ENCODE measurements at places on chromosomes 11 and 22.

DNA sequence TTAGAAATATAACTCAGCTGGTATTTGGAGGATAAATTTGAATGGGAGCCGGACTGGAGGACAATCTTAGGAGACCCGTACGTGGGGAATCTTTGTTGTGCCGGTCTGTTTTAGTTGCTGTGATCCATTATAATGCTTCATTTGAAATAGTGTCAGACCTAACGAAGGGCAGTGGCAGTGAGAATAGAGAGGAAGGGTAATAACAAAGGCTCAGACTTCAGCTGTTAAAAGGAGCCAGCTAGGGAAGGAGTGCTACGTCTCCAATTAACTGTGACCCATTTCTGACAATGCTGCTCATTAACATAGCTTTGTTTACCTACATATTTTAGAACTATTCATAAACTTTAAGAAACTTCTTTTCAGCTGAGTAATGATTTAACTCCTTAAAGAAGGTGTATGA, 246.9 kb downstream of the OPCML start:
- DNase-seq, result no peak

- DNase-seq, result no peak
These were observed 23.6 kb downstream of the DUSP8 start for GRCh38 chr11:1548221-1549070.

DNA sequence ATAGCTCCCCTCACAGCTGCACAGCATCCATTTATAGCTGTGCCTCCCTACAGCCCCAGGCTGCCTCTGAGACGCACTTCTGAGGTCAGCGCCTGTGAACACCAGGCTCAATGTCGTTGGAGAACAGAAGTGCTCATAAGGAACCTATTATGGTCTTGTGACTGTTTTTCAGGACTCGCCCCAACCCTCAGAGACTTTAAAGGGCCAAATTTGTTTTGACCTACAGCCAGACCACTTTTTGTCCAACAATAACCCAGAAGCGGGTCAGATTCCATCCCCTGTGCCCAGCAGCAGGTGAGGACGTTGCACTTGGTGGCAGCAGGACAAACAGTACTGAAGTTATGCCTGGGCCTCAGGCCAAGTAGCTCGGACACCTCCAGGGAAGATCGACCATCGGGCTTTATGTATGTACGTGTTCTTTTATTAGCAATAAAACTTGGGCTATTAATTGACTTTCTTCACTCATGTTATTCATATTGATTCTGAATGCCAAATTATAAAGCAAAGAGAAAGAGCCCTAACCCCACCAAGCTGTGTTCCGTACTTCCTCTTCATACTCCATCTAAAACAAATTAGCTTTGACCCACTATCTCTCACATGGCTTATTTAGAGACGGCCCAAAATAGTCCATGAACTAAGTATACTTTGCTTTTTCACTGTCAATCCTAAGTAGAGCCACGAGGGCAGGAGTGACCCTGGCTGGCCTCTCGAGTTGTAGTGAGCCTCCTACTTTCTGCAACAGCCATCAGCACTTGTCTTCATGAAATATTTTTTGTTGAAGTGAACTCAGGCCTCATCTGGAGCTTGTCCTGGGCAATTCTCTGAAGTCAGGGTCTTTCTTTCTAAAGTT, 92.3 kb upstream of the PAX6 start:
- DNase-seq, result no peak

DNA sequence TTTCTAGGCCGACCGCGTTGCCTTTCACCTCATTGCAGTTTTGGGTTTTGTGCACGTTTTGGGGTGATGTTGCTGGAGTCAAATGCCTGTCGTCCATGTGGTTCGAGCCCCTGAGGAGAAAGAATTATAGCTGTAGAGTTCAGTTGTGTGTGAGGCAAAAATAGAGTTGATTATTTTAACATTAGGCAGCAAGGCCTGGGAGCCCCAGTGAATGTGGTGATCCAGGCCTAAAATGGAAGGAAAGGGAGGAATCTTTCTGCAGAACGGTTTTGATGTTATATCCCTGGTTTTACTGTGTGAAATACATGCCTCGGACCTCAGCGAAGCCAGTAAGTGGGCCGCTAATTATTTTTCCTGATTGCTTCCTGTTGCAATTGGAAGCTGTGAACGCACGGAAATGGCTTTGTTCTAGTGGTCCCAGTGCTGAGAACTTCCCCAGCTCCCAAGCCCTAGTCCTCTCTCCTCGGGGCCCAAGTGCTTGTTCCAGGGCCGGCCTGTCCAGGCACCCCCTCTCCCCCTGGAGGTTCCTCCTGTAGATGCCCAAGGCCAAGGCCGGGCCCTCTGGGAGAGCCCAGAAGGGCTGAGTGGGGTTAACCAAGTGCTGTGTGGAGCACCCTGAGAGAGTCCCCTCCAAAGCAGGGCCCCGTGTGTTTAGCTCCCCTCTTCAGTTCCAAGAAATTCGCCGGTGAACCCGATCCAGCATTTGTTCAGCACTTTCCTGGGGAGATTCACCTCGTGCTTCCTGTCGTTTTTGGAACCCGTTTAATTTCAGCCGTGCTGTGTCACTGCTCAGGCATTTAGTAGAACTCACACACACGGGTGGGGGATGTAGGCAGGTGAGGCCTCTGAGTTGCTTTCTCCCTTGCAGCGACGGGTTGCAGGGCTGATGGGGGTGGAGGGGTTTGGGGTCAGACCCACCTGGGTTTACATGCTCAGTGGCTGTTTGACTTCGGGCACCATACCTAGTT, 2.1 kb downstream of the LRP5 start:
- DNase-seq, result no peak

DNA sequence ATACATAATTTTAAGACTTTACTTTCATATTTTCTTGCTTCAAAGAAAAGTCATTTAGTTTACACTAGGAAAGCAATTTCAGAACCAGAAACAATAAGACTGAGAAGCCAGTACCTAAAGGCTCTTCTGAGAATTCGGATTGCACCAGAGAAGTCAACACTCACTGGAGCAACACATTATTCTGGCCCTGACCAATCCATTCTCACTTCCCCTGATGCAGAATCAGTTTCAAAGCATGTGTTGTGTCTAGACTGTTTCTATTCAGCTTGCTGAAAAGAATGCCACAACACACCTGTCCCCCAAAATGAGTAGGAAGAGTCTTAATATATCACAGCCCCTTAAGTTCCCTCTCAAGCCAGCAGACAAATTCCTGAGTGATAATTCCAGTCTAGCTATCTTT, 1074.3 kb upstream of the TENM4 start:
- no peak for DNase-seq

DNA sequence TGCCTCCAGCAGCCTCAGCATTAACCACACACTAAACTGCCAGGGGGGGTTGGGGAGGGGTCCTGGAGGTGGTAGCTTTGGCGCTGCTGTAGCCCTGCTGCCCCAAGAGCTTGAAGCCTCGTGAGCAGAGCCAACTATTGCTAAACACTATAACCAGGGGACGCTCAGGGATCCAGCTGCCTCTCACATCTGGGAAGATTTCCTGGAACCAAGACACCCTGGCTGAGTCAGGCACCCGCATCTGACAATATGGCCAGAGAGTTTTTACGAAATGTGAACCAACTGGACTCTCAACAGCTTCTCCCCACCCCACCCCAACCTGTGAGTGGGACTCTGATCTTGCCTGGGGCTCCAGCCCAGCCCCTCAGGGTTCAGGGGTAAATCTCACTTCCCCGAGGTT, 14.3 kb downstream of the C1QTNF6 start:
- no peak for DNase-seq

DNA sequence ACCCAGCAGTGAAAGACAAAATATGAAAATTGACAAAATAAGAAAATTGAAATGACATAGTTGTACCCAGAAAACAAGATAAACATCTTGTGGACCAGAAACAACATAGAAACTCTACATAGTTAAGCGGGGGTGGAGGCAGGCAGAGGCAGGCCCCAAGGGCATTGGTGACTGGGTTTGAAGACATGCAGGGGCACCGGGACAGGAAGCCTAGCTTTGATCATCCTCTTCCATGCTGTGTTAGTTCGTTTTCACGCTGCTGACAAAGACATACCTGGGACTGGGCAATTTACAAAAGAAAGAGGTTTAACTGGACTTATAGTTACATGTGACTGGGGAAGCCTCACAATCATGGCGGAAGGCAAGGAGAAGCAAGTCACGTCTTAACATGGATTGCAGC, 33.5 kb upstream of the CRTAM start:
- DNase-seq, result no peak

- DNase-seq, result no peak
These were observed 47.0 kb downstream of the YAP1 start for GRCh38 chr11:102157219-102157618.

DNA sequence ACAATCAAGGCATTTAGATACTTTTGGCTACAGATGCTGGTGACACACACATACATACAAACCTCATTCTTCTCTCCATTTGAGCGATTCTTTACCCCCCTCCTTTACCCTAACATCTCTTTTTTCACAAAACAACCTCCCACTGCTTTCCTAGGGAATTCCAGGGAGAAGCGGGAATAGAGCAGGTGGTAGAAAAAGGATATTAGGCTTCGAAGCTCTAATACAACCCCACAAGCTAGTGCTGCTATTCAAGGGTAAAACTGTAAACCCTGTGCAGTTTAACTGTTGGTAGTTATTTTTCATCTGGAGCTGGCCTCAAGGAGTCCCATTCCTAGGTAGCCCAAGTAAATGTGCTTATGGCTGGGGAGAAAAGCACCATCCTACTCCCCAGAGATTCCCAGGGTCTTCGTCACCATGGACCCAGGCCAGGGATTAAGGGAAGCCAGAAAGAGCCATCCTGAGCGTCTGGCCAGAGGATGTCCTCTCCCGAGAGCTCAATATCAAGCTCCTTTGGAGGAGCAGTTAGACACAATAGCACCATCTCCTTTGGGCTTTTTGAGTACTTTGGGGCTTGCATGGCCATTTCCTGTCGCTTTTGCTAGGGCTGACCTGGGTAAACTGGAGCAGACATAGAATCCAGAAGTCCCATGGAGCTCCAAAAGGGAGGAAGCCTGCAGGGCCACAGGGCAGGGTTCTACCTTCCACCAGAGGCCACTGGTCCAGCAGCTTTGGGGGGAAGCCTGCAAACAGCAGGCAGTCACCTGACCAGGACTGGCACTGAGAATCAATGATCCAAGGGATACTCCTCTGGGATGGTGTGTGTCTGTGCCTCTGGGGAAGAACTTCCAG, 3.1 kb downstream of the MAML2 start:
- DNase-seq, result no peak

DNA sequence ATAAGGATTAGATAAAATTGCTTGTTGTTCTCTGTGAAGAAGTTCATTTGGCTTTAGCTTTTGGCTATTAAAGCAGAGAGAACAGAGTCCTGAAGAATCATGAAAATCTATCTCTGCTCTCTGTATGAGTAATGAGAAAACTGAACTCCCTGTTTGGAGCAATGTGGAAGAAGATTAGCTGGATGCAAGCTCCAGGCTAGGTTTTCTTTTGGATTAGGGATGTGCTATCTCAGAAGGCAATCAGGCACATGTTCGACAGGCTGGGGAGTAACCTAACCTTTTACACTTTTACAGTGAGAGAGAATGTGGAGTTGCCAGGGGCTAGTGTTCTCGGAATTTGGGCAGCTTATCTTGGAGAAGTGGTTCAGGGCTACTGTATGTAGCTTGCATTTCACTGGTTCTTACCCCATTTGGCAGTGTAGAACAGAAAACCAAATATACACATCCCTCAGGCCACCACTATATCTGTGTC, 8.5 kb upstream of the SLN start:
- DNase-seq, result no peak

GRCh38 chr22:49958931-49959781, 1.4 kb upstream of the PIM3 start:
- DNase-seq, result no peak

DNA sequence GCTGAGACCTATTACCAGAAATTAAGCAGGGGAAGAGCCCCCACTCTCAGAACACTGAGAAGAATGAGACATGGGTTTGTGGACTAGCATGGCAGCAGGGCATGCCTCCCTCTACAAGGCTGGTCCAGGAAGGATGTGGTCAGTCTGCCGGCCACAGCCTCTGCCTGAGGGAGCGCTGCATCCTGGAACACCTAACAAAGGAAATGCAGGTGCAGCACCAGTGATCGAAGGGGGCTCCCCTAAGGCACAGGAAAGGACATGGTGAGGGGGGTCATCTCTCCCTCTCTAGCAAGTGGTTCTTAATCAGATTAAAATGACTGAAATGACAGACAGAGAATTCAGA, 40.6 kb upstream of the ARL14EP start:
- DNase-seq, result no peak

GRCh38 chr11:122270535-122270934, 154.5 kb upstream of the BLID start:
- DNase-seq, result no peak

DNA sequence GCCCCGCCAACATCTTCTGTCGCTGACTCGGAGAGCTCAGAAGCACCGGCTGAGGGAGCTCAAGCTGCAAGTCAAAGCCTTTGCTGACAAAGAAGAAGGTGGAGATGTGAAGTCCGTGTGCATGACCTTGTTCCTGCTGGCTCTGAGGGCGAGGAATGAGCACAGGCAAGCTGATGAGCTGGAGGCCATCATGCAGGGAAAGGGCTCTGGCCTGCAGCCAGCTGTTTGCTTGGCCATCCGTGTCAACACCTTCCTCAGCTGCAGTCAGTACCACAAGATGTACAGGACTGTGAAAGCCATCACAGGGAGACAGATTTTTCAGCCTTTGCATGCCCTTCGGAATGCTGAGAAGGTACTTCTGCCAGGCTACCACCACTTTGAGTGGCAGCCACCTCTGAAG, 6.7 kb downstream of the RAG1 start:
- DNase-seq, result no peak

DNA sequence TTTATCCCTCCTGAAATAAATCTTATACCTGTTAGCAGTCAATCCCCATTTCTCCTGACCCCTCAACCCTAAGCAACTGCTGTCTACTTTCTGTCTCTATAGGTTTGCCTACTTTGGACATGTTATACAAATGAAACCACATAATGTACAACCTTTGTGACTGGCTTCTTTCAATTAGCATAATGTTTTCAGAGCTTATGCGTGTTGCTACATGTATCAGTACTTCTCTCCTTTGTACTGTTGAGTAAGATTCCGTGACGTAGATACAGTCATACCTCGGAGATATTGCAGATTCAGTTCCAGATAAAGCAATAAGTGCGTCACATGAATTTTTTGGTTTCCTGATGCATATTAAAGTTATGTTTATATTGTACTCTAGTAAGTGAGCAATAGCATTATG, 127.3 kb downstream of the MORC2 start:
- DNase-seq, result no peak

GRCh38 chr22:46770151-46770641, 7.7 kb downstream of the TBC1D22A start:
- DNase-seq, result no peak

- no peak for DNase-seq
These were observed 85.8 kb downstream of the FANCF start for GRCh38 chr11:22539821-22540256.

Measured in cortex of kidney (tissue), 1 donor.